Hindlimb muscle (tissue), 1 donor: ENCODE measurements at places on chromosomes 5 and 9. TPM values are rescaled to one million over a fixed set of nuclear protein-coding genes. Genes with fewer than 3 reads are reported as not detected.
A peak's percentile ranks its signal among the peaks of the same experiment; 100 is the strongest.

PCDHGA6 gene
- 4.4 TPM for polyA plus RNA-seq

CXXC5 gene
- 95.0 TPM for polyA plus RNA-seq

PALM2AKAP2 gene
- polyA plus RNA-seq = 30.4 TPM

BNC2 gene
- polyA plus RNA-seq = 5.3 TPM

DNA sequence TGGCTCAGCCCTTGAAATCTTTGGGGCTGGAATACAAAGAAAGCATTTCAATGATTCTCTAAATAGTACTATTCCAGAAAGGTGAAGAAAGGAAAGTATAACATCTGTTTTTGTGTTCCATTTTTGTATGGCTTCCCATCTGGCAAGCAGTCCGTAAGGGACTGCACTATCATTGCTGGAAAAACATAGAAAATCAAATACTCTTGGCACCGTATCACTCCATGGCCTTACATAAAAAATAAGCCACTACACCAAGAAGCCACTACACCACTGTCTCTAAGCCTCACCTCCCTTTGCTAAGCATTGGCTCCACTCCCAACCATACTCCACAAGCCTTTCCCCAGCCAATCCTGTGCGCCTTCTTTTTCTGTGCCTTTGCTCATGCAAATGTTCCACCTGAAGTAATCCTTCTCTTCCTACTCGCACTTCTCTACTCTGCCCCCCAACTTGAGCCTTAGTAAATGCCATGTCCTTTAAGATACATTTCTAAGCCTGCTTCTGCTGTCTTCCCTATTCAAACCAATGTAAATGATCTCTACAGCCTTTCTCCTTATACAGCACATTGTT, 454.6 kb upstream of the TUSC1 start:
- DNase-seq = peak; percentile 72

DNA sequence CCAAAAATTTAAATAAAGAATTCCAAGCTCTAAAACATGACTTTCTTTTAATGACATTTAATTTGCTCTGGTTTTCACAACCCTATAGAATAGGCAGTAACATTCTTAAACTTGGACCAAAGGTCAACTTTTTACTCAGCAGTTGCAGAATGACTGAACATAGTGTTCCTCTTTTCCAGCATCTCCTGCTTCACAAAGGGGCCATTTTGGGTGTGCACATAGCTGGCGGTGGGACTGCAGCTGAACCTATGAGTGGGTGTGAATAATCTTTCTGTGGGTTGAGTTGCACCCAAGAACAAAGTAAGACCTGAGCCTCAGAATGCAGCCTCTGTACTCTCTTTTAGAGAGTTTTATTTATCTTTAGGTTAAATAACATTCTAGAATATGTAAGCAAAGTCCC, 96.9 kb upstream of the HAPLN1 start:
- DNase-seq = no peak

DNA sequence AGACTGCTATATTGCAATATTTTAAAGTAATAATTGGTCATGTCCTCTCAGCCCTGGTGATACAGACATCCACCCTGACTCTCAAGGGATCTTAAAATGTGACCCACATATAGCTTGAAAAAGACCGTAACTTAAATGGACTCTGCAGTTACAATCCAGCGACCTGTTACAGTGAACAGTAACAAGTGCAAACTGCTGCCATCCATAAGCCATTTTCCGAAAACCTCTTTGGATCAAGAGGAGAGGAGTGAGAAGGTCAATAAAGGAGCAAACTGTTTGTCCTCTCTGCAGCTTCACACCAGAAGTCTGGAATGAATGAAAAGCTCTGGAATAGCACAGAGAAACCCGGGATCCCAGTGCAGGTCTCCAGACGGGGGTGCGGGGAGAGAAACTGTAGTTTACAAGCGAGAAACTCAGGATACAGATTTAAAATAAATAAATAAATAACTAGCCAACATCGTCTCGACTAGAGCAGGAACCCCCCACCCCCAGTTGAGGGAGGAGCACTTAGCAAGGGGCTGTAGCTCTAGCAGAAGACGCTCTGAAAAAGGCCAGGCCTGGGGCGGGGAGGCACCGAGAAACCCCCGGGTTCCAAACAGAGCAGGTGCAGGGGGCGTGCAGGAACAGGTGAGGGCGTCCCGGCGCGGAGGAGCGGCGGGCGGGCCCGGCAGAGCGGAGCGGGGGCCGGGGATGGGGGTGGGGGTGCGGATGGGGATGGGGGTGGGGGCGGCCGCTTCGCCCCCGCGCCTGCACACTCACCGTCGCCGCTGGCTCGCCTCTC, 572 bp downstream of the ZDHHC21 start:
- peak; percentile 43 for DNase-seq

GRCh38 chr5:138832218-138832617, 42.9 kb downstream of the LRRTM2 start:
- DNase-seq = no peak

DNA sequence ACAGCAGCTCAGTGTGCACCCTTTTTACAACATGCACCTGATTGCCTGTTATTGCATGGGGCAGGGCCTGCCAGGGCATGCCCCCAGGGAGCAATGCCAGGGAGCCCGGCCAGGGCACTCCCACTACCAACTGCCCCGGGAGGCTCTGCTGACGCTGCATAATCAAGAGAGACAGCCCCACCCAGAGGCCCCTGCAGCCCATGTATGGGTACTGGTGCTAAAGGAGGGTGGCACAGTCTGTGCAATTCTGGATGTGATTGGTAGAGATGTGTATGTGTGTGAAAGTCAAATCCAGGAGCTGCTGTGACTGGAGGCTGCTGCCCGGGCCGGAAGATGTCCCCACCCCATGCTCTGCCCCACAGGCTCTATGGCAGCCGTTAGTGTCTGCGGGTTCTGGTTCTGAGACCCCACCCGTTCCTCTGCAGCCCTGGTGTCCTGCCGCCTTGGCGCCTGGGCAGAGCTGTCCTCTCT, 3.9 kb upstream of the NEURL1B start:
- DNase-seq = no peak

GRCh38 chr5:125411744-125412560, 665.5 kb upstream of the ZNF608 start:
- peak; percentile 19 for DNase-seq
